ENCODE measurements at places on chromosomes 6 and 20.

- DNase-seq = no peak
Measured at GRCh38 chr6:35248300-35248699, 11.2 kb upstream of the ZNF76 start.

DNA sequence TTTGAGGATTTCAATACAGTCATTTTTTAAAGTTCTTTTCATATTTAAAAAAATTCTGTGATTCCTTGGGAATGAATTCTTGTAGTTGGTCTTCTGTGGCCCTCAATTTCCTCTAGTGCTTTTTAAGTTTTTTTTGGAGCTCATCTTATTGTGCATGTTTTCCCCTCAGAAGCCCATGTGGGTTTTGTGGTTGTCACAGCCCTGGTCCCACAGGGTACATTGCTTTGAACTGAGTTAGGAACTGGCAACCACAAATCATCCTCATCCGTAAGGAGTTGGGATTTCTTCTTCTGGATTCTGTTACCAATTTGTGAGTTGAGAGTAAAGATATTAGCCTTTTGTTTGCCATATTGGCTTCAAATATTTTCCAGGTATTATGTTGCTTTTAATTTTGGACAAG is 89.9 kb downstream of the AKAP7 start:
- DNase-seq = no peak

DNA sequence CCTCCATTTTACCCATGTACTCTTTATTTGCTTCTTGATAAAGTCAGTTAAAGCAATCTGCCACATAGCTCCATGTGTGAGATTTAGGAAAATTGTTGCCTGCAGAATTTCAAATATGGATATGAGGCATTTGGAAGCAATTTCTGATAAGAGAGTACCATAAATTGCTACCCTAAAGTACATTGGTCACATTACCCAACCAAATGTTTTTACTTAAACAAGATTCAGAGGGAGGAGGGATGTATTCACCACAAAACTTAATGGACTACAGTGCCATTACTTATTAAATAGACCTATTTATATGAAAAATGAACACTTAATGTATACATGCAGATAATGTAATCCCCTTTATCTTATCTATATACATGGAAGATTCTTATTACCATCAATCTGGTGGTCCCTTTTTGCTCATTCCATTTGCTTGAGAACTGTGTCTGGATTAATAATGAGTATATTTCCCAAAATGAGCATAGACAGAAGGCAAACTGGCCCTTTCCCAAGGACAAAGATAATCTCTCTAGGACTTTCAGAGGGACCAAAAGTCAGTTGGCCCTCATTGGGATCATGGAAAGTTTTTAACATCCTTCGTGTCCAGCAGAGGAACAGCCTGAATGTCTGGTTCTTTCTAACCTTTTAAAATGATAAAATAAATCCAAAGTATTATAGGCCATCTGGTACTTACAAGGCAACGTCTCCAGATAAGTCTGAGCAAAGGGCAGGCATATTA is 526.4 kb downstream of the CBLN4 start:
- no peak for DNase-seq

DNA sequence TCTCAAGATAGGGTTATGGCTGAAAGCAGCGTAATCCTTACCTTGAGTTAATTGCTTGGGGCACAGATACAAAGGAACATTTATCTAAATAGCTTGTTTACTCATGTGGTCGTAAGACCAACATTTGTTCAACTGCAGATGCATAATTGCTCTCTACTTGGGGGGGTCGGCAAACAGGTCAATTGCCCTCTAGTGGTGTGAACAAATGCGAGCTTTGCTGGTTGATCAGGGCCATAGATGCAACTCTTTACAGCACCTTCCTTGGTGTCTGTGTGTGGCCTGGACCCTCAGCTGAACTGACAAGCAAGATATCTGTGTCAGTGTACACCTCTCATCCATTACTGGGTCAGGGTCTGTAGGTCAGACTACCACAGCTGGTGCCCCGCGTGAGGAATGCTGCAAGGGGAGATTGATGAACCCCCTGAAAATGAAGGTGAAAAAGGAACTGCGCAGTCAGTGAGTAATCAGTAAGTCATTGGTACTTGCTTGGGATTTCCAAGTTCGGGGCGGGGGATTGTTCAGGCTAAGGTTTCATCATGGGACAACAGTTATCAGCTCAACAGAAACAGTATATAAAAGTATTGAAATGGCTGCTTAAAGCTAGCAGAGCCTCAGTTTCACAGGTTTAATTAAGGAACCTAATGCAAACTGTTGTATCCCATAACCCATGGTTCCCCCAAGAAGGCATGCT is 24.0 kb downstream of the HLA-DPA1 start:
- DNase-seq = no peak

DNA sequence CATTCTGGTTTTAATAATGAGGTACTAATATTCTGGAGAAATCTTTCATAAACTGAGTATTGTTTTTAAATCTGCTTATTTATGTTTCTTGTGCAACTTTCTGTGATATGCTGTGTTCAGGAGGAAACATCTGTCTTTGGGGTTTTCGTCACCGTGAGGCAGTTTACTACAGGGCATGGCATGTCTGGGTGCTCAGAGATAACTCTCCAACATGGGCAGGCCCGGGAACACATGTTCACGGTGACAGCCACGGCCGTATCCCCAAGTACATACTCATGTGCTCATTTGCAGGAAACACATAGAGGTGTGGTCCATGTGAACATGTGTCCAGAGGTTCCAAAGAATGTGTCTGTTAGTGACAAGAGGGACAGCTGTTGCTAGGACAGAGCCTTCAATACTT is 62.1 kb upstream of the CNKSR3 start:
- no peak for DNase-seq

DNA sequence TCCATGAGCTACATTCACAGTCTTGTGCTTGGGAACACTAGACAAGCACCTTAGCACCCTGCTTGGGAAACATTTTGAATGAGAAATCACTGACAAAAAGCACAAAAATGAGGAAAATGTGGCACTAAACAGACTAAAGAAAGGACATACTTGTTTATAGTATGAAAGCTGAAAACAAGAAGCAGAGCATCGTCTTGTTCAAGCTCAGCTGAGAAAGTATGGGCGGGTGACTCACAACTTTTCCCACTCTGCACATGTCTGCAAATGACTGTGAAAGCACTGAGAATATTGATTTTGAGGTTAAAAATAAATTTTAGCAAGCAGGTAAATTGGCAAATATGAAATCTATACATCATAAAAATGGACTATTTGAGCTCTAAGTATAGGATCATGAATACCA is 725.3 kb downstream of the COL12A1 start:
- no peak for DNase-seq

- no peak for DNase-seq
Measured at GRCh38 chr6:134683783-134684422, 266.0 kb downstream of the ALDH8A1 start.

GRCh38 chr20:10342152-10342551 is 91.9 kb downstream of the MKKS start:
- DNase-seq = no peak

- no peak for DNase-seq
Measured at GRCh38 chr6:38774929-38775707, 60.0 kb downstream of the DNAH8 start.

DNA sequence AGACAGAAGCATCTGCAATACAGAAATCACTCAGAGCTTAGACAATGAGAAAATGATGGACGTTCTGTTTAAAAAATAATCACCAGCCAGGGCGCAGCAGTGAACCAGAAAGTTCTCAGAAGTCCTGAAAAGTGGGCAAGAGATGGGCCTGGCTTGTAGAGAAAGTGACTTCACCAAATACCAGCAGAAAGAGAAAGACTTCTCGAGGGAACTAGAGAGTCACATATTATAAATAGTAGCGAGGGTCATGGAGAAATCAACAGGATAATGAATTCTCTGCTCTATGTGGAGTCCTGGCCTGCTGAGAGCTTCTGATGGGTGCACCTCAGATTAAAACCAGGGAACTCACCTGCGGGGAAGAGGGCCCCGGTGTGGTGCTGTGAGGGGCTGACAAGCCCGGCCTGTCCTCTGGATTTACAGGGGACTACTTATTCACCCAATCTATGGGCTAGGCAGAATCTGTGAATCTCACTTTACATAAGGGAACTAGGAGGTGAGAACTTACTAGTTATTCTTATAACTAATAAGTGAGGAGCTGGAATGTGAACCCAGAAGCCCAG is 5.6 kb upstream of the RAMACL start:
- no peak for DNase-seq

DNA sequence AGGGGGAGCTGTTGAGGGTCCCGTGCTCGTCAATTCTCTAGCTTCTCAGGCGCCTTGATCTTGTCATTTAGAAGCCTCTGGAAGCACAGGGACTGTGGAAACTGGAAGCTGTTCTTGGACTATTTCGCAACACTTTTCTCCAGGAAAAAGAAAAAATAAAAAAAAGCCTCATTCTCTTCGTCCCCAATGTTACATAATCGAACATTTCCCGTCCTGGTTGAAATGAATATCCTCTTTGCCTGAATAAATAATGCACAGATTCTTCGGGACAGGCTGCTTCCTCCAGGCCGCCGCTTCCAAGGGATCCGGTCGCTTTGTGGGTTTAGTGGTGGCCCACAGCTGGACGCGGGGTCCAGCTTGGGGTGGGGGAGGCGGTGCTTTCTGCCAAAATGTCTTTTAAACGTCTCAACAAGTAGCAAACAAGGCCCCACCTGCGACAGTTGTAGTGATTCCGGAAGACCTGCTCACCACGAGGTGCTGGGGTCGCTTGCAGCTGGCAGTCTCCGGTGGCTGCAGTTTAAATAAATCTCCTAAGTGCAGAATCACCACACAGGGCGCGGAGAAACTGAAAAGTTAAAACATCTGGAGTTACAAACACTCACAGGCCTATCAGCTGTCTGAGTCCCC is 125.9 kb upstream of the ESR1 start:
- no peak for DNase-seq

DNA sequence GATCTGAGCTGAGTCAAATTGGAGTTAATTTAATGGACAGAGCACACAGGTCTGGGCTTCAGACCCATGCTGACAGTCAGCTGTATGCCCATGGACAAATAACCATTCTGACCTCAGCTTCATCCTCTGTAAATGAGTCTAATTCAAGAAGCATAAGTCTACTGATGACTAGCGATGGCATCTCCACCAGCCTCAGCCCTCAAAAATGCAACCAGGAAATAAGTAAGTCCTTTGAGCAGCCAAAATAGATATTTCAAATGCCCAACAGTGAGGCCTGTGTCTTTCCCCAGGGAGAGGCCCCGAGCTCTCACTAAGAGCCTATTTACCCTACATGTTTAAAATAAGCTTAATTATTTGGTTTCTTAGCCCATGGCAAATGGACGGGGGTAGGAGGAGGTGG is 114.2 kb upstream of the MTHFD1L start:
- no peak for DNase-seq

GRCh38 chr6:141728330-141728729 is 404.4 kb upstream of the GJE1 start:
- no peak for DNase-seq

DNA sequence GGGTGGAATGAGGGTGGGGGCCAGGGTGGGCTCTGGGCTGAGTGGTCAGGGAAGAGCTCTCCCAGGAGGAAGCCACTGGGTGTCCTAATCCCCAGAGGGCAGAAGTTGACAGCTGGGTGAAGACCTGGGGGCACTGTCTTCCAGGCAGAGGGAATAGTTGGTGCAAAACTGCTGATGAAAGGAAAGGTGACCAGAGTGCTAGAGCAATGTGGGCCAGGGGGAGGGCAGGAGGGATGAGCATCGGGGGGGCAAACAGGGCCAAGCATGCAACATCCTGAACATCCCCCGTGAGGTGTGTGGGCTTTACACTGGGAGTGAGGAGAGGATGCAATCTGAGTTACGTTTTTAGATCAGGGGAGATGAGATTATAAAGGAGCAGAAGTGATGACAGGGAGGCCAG is 97.8 kb downstream of the NOL4L start:
- DNase-seq = no peak

DNA sequence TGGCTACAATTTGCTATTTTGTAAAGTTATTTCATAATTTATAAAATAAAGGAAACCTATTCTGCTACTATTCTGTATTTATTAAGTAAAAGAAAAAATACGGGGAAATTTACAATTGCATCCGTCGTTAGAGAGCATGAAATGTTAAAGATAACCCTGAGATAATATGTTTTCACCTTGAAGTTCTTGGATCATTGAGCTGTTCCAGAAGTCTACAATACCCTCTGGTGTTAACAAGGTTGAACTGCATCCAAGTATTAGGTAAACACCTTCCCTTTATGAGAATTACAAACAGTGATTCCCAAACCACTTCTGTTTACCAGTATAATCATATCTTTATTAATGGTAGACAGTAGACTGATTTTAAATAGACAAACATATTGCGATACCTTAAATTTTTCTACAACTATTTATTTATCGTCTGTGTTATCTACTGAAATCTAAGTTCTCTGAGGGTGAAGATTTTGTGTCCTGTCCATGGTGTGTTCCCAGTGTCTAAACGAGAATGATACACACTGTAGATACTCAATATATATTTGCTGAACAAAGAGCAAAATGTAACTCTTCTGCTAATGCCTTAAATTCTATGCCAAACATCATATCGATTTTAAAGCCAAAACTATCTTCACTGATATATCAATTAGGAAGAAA is 28.2 kb downstream of the TBC1D32 start:
- no peak for DNase-seq

GRCh38 chr20:59078231-59078630 is 35.6 kb upstream of the PRELID3B start:
- no peak for DNase-seq

GRCh38 chr6:22600059-22600458 is 30.7 kb downstream of the HDGFL1 start:
- no peak for DNase-seq

- no peak for DNase-seq
Measured at GRCh38 chr20:22449188-22449973, 135.0 kb downstream of the FOXA2 start.

DNA sequence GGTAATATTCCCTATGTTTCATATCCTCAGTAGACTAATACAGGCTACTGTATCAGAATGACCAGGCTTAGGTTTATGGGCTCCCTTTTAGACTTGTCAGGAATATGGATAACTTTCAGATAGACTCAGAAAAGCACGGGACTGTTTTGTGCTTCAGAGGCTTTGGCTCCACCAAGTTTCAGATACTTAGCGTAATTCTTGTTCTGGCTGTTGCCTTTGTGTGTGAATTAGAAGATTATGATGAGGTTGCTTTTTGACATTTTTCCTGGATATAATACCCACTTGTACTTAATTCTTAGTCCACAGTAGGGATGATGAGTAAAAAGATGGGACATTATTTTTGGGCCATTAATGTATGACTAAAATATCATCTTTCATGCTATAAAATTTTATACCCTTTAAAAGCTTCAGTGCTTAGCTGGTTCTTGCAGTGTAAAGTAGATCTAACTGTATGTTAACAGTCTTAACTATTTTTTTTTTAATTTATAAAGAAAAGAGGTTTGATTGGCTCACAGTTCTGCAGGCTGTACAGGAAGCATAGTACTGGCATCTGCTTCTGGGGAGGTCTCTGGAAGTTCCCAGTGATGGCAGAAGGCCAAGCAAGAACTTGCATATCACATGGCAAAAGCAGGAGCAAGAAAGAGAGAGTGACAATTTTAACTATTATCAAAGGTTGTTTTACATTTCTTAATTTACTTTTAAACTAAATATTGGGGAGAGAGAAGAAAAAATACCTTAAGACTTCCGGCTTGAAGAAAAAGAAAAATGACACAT is 120.7 kb downstream of the ZFAND3 start:
- DNase-seq = no peak

Measured in stimulated activated CD8-positive, alpha-beta memory T cell treated with anti-CD3 and anti-CD28 coated beads, Interleukin-7, amount 100 ng/mL, for 24 hours (primary cell).